ENCODE measurements at places on chromosomes 5 and 9. TPM values are rescaled to one million over a fixed set of nuclear protein-coding genes. Genes with fewer than 3 reads are reported as not detected.

Gene CTXN3
- not detected for total RNA-seq

Gene IFNA13
- not detected for total RNA-seq

GRCh38 chr9:89756891-89757537 is 152.2 kb downstream of the GADD45G start:
- no peak for DNase-seq

DNA sequence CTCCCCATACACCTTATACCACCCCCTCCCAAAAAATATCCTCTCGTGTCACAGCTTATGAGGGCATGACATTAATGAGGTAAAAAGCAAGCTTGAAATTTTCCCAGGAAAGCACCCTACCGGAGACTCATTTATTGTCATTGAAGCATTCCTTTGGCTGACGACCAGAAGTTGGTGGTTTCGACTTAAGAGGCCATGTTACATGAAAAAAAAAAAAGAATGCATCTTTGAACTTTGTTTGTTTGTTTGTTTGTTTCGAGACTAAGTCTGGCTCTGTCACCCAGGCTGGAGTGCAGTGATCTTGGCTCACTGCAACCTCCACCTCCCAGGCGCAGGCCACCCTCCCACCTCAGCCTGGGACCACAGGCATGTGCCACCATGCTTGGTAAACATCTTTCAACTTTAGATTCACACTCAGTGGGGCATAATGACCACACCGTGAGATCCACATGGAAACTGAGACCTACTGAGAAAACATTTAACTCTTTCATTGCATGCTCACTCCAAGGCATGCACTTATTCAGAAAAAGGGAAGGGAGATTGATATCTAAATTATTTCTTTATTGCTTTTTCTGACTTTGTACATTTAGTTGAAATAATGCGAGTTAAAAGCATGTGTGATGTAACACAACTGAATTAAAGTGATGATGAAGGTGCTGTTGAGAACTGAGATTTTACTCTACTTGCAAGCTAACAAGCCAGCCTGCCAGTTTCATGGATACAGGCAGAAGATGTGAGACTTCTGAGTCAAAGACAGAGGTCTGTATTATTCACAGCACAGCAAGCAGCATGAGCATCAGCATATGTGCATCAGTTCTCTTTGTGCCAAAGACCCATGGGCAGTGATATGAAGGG is 5.1 kb upstream of the RAB14 start:
- no peak for DNase-seq

GRCh38 chr9:110308633-110309038 is 29.0 kb downstream of the TXNDC8 start:
- DNase-seq: peak; percentile 90

Gene CDC20B
- total RNA-seq: 0.19 TPM

- no peak for DNase-seq
Measured at GRCh38 chr5:141672841-141673813, 8.9 kb downstream of the ARAP3 start.

DNA sequence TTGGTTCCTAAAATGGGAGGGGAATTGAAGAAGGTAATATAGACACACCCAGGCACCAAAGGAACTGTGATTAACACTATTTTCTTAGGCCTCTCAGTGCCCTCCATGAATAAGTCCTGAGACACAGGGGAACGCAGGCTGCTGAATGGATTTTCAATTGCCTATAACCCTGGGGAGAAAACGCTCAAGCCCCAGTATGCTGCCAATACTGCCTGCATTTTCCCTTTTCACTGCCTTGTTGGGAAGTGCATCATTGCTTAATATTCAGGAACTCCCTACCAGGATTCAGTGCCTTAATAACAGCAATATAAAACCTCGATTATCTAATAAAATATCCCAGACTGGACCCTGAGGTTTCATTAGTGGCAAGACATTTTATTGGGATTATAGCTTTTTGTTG is 25.4 kb downstream of the APBA1 start:
- DNase-seq: no peak
